ENCODE measurements at places on chromosomes 1 and 21.

DNA sequence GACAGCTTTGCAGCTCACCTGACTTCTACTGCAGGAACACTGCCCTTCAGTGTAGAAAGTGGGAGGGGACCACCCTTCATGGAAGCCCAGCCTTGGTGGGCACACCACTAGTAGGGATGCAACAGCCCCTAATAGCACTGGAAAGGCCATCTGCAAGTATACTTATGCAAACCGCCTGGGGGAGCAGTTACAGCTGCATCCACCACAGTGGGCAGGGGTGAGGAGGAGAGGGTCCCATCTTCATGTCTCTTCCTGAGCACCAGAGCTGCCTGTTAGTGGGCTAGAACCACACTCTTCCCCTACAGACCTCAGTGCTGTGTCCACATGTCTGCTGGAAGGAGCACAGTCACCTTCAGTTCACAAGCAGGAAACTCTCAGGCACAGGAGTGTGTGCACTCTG lies 66.2 kb upstream of the LHX8 start:
- DNase-seq: no peak

DNA sequence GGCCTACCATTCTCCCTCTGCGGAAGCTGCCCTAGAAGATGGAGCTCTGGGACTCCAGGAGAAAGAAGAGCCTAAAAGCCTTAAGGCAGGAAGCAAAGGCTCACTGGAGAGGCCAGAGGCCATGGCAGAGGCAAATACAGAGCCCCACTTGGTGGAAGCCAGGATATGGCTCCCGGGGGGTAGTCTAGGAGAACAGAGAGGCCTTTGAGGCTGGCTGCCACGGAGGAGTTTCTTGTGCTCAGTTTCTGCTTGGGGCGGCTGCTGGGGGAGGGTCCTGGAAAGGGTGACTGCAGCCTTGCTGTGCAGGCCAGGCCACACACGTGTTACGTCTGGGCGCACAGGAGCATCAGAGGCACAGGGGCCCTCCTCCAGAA lies 5.4 kb downstream of the CC2D1B start:
- no peak for DNase-seq

DNA sequence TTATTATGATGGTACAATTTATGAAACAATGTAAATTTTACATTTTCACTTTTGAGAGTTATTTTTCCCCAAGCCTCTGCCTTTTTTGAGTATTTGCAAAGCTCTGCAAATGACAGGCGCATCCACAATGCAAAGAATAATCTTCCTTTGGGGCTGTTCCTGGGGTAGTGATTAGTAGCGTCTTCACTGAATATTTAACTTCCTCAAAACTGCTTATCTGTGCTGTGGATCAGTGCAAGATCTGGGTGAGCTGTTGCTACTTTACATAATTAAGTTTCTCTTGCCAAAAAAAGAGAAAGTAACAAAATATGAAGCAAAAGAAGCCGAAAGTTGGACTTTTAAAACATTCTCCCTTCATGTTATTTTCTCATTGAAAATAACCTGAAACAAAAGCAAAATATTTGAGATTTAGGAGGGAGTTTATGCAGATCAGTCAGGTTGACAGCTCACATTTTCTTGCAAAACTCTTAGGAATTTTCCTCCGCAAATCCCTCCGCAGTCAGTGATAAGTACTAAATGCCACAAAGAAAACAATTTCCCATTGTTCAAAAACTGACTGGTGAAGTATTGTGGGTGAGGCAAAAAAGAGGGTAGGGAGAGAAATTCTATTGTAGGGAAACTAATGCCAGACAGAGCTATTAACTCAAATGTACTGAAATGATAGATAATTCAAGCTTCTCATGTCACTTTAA lies 276.4 kb upstream of the B3GALT2 start:
- no peak for DNase-seq

DNA sequence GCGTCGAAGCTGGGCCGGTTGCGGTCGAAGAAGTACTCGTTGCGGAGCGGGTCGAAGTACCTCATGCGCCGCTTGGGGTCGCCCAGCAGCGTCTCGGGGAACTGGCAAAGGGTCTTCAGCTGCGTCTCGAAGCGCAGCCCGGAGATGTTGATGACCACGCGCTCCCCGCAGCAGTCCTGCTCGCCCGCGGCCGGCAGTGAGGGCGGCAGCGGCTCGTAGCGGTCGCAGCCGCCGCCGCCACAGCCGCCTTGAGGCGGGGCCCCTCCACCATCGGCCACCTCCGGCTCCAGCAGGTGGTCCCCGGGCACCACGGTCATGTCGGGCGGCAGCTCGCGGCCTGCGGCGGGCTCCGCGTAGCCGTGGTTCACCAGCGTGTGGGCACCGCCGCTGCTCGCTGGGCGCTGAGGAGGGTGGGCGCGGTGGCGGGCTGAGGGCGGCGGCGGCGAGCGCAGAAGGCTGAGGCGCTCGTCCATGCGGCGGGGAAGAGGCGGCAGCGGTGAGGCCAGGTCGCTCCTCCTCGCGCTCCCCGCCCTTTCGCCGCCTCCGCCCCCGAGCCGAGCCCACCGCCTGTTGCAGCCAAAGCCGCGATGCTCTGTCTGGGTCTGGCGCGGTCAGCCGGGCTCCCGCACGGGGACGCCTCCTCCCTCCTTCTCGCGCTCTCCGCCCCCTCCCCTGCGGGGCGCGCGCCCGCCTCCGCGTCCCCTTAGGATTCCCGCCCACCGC lies at the start of gene KCNA3:
KCNA3 (minus strand) TSS at position 604 of the 723 bp plus-strand sequence; CDS start at position 473, 131 bp downstream.
- peak; percentile 46 for DNase-seq

- DNase-seq: no peak
Observed at GRCh38 chr1:193408782-193409293, 222.4 kb upstream of the B3GALT2 start.

All from stimulated activated CD8-positive, alpha-beta memory T cell treated with anti-CD3 and anti-CD28 coated beads, Interleukin-7, amount 100 ng/mL, for 1 hour (primary cell).